ENCODE measurements at places on chromosomes 3 and 15.

GRCh38 chr3:94185753-94186152 is 122.9 kb downstream of the NSUN3 start:
- DNase-seq, result no peak

GRCh38 chr3:12154151-12154550 is 4.6 kb downstream of the TIMP4 start:
- DNase-seq, result no peak

DNA sequence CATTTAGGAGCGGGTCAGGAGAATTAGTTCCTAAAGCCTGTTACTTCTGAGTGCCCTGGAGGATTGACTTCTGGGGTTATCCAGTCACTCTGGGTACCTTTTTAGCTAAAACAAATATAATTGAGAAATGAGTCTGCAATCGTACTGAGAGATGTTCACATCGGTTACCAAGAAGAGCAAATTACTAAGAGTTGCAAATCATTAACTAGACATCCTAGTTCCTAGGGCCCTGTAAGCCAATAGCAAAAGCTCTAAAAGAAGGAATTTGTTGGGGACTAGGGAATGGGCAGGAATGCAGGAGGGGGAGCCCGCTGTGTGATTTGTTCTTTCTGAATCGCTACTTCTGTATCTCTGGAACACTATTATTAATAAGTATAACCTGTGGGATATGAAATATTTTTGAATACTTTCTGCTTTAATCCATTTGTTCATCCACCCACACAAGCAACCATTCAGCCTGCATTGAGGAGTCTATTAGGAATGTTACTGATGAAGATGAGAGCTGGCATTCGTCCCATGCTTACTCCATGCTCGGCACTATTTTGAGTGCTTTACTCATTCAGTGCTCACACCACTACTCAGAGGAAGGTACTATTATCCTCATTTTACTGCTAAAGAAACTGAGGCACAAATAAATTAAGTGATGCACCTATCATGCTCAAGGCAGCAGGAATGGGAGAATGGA is 31.5 kb upstream of the KY start:
- no peak for DNase-seq

DNA sequence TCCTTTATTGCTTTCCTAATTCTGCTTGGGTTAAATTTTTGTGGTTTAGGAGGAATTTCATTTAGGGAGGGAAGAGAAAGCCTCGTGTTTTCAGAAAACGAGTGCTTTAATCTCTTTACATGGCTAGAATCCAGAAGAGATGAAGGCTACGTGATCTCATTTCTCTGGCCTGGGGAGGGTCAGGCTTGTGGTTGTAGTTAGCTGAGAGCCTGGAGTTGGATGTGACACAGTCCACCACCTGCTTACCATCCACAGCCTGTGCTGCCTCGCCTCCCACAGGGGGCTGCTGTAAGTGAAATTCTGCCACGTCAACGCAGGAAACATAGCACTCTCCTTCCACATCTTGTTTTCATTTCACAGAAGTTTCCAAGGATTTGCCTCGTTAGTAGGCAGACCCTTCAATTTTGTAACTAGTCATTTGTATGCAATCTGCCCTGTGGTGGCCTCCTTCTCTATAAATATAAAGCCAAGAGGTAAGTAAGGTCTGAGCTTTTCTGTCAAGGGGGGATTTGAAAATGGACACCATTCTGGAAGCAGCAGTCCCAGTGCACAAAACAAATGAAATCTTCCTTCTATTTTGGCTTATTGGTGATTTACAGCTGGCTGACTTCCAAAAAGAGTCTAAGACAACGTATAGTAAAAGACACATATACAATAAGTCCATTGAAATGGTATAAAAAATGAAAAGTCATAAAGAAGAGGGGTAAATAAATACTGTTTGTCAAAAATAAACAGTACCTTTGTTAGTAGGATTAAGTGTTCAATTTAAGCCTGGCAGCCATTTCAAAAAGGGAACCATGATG is 3.4 kb downstream of the GXYLT2 start:
- no peak for DNase-seq

DNA sequence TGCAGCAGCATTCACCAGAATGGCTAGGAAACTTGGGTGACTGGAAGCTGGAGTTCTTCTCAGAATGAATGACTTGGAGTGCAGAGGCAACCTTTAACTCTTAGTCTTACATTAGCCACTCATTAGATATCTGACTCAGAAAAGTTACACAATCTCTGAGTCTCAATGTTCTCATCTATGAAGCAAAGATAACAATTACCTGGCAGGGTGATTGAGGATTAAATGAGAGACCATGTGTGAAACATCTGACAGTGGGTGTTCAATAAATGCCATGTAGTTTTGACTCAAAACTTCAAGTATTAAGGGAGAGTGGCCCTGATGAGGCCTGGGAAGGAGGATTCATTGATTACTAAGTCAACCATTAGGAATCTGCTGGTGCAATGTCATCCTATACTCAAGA is 48.3 kb downstream of the MRPL3 start:
- no peak for DNase-seq

DNA sequence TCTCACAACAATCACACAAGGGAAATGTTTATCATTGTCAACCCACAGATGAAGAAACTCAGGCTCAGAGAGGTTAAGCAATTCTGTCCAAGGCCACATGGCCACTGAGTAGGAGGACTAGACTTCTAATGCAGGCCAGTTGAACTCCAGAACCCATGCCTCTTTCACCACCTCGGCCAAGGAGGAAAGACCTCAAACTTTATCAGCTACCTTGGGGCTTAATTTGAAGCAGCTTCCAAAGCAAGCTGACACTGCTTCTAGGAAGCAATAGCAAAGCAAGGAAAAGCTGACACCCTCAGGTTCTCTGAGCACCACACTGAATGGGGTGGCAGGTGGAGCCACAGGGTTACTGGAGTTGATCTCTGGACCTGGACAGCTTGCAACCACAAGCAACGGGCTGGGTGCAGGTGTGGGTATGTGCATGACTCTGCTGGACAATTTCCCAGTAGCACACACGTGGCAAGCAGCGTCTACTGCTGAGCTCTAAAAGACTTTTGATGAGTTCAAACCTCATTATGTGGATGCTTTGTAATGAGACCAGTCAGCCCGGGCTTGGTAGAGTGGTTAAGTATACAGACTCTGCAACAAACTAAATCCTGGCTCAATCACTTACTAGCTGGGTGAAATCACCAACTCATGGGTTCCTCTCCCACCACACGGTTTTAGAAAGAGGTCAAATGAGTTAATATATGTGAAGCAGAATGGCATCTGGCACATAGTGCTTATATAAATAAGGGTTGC is 23.1 kb downstream of the CCNL1 start:
- no peak for DNase-seq

- no peak for DNase-seq
Measured at GRCh38 chr3:149042789-149043386, 43.4 kb downstream of the HLTF start.

DNA sequence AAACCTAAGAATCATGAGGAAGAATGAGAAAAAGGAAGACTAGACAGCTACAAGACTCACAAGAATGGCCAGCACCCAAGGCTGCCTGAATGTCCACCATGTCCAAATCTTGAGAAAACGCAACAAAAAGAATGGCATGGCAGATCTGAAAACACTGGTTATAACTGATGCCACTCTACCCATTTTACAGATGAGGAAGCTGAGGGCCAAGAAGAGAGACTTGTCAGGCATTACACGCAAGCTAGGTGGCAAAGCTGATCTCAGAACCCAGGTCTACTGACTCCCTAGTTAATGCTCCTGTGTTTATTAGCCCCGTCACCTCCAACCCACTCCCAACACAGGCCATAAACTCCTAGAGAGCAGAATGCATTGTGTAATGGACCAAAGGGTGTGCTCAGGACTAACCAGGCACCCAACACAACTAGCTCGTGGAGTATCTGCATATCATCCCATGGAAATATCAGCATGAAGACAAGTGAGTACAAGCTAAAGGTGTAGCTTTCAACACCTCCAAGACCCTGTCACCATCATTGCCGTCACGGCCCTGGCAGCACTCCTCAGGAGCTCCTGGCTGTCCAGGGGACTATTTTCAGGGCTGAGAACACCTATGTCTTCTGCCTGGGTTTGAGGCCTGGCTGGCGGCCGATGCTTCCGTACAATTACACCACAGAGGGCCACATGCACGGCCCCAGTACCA is 111.7 kb downstream of the XXYLT1 start:
- DNase-seq, result no peak

- no peak for DNase-seq
Measured at GRCh38 chr3:46082849-46083248, 55.6 kb upstream of the XCR1 start.

All from central memory CD4-positive, alpha-beta T cell (primary cell).